Stimulated activated CD4-positive, alpha-beta T cell treated with anti-CD3 and anti-CD28 coated beads, Interleukin-1b, Interleukin-23, amount 100 ng/mL, for 4 hours (primary cell): ENCODE measurements at places on chromosomes 1 and 21.

GRCh38 chr1:89887270-89887669 lies 66.4 kb downstream of the LRRC8D start:
- DNase-seq = no peak

DNA sequence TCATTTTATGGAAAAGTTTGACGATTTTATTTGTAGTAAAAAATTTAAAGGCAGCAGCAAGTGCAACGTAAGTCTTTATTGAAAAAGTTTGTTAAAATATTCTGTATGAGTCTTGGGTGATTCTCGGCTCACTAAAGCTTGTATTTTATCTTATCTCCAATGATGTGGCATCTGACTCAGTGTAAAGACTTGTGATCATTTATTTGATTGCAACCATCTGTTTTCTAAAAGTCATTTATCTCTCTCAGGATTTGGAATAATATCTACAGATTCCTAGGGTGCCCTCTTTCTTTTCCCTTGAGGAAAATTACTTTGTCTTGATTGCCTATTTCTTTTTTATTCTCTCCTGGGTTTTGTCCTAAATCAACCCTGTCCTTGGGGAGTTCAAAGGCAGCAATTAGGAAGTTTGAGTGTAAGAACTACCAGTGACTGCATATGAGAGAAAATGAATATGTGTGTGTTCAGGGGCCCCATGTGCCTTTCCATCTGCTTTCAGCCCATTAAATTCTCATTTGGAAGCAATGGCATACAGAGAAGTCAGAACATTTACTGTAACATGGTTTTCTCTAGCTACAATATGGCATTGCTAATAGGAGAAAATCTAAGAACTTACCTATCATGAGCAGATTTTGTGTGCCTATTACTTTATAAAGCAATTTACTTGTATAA lies 575.0 kb upstream of the CHRM3 start:
- no peak for DNase-seq

- DNase-seq = no peak
Observed at GRCh38 chr21:16047904-16048303, 318.1 kb downstream of the USP25 start.

GRCh38 chr1:205504311-205505075 lies at the start of gene CDK18:
Gene CDK18 (plus strand): TSS chr1:205504669. CDS start chr1:205523168, 18,499 bp downstream.
- peak; percentile 45 for DNase-seq

DNA sequence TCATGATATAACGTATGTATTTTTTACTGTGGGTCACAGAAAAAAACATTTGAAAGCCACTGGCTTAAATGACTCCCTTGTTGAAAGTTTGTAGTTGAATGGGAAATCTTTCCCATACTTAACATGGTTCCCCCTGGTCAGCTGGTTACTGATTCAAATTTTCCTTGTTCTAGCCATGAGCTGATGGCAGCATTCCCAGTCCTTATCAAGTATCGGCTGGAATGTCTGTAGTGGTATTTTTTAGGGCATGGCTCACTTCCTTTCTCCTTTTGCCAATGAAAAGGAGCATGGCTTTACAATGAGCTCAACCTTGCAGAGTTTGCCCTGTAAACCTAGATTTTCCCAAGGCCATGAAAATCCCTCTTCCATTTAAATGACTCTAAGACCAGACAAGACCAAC lies 55.7 kb downstream of the GIPC2 start:
- DNase-seq = no peak

GRCh38 chr1:59229138-59229537 lies 67.8 kb upstream of the FGGY start:
- DNase-seq = no peak

GRCh38 chr1:13898406-13898805 lies 198.4 kb downstream of the PRDM2 start:
- DNase-seq = no peak

DNA sequence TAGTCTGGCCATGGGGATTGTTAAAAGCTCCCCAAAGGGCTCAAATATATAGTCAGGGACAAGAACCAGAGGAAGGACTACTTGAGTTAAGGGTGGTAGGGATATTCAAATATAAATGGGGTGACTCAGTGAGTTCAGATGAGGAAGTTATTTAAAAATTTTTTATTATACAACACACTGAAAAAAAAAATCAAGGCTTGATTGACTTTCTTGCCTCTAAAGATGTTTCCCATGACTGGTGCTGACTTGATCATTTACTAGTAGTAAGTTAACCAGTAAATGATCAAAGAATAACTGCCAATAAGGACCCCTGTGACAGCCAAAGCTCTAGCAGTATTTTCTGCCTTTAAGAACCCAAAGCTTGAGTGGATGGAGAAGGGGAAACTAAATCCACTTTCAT lies 357.6 kb upstream of the NR5A2 start:
- no peak for DNase-seq

- no peak for DNase-seq
Observed at GRCh38 chr1:157965584-157965983, 27.9 kb upstream of the KIRREL1 start.

DNA sequence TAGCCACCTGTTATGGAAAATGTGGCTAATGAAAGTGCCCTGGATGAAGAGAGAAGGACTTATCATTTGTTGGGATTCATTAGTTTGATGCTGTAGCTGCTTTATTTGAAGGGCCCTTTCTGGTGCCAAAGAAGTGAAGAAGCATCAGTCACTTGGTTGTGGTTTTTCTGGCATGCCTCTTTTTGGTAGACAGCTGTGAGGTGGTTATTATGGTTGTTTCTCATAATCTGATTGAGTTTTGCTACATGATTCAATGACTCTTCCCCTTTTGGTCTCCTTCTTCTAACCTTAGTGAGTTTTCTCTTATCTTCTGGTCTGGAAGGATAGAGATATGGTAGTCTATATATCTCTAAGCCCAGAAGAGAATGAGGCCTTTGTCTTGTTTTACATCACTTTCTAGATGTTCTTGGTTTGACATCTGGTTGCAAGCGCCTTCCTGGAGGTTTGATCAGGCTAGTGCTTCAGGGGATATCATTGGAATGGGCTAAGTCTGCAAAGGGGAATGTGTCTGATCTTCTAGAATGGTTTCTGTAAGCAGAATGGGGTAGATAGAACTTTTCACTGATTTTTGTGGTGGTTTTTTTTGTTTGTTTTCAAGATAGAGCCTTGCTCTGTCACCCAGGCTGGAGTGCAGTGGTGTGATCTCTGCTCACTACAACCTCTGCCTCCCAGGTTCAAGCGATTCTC lies 26.0 kb downstream of the ARID1A start:
- no peak for DNase-seq

- no peak for DNase-seq
Observed at GRCh38 chr1:195981448-195982139, 626.6 kb downstream of the KCNT2 start.
